MCF 10A (cell line): ENCODE measurements at places on chromosomes 1 and 21. TPM values are rescaled to one million over a fixed set of nuclear protein-coding genes. Genes with fewer than 3 reads are reported as not detected.

DNA sequence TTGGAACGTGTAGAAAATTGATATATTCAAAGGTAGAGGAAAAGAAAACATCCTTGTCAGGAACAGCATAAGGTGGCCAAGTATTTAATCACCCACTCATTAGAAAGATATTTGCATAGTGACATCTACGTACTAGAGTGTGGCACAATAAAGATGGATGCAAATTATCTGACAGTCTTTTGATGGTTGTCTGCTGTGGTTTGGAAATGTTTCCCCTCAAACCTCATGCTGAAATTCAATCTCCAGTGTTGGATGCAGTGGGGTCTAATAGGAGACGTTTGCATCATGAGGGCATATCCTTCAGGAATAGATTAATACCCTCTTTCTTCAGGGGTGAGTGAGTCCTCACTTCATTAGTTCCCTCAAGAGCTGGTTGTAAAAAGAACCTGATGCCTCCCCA lies 34.1 kb upstream of the RUNX1 start:
- DNase-seq: no peak

GRCh38 chr1:165895451-165895871 lies 68.0 kb downstream of the UCK2 start:
- DNase-seq: no peak

- DNase-seq: no peak
These were observed 22.6 kb upstream of the FCRL3 start for GRCh38 chr1:157723157-157723556.

GRCh38 chr1:60213253-60213652 lies 139.7 kb upstream of the C1orf87 start:
- DNase-seq: no peak

The EPHA2 gene
- 206 and 248 TPM in 2 replicates for total RNA-seq

- no peak for DNase-seq
These were observed 40.7 kb upstream of the DHCR24 start for GRCh38 chr1:54927472-54928240.

The ARMH1 gene
- total RNA-seq: 0.65 and 0.96 TPM in 2 replicates

The LCE1F gene
- not detected in 2 replicates for total RNA-seq

DNA sequence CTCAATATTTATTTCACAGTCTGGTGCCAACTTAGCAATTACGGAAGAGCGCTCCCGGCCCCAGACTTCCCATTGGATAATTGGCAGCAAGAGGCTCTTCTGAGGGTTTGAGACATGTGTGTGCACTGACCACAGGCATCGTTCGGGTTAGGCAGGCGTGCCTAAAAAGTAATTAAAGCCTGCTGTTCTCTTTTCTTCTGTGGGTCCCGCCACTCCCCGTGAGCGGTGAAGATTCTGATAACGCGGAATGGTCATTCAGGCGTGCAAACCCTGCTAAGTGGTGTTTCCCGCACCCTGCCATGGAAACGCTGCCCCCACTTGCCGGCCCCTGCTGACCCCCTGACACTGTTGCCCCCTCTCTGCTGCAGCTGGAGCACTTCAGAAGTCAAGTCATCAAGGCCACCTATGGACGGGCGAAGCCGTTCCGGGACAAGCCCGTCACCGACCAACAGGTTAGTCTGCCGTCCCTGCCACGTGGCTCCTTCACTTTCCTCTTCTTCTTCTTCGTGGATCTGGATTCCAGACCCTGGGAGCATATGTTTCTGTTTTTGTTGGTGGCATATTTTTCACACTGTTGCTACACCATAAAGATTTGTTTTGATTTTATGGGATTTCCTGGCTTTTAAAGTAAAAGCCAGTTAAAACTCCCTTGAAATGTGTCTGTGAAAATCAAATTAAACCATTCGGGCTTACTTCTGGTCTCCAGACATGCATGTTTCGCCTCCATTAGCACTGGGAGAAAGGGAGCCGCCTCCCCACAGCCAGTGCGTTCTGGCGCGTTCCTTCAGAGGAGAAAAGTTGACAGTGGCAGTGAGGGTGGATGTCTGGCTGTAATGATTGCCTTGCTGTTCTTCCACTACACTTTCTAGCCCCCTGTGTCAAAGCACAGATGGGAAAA lies 79.9 kb downstream of the FHAD1 start:
- DNase-seq: no peak

- peak; percentile 76 for DNase-seq
These were observed at the start of gene MARK1 for GRCh38 chr1:220527908-220528678. TSS of gene MARK1 (plus strand) at chr1:220528136. CDS start at chr1:220528823, 687 bp downstream.

DNA sequence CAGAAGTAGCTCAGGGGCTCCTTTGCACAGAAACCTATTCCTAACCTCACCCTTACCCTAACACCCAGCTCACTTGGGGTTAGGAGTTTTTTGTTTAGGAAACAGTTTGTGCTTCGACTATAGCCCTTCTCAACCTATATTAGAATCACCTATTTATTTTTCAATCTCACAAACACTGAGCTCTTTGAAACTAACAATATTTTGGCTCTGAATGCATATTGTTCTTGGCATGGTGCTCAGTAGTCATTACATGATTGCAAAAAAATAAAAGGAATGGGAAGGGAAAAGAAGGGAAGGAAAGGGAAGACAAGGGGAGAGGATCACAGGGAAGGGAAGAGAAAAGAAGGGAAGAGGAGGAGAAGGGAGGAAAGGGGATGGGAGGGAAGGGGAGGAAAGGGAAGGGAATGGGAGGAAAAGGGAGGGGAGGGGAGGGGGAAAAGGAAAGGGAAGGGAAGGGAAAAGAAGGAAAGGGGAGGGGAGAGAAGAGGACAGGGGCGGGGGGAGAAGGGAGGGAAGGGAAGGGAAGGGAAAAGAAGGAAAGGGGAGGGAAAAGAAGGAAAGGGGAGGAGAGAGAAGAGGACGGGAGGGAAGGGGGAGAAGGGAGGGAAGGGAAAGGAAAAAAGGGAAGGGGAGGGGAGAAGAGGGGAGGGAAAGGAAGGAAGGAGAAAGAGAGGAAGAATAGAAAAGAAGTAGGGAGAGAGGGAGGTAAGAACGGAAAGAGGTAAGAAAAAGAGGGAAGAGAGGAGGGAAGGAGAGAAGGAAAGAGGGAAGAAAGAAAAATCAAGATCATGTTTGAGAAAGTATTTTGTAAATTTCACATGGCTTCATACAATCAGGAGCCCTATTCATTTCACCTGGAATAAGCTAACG lies 484.1 kb upstream of the NFIA start:
- no peak for DNase-seq

DNA sequence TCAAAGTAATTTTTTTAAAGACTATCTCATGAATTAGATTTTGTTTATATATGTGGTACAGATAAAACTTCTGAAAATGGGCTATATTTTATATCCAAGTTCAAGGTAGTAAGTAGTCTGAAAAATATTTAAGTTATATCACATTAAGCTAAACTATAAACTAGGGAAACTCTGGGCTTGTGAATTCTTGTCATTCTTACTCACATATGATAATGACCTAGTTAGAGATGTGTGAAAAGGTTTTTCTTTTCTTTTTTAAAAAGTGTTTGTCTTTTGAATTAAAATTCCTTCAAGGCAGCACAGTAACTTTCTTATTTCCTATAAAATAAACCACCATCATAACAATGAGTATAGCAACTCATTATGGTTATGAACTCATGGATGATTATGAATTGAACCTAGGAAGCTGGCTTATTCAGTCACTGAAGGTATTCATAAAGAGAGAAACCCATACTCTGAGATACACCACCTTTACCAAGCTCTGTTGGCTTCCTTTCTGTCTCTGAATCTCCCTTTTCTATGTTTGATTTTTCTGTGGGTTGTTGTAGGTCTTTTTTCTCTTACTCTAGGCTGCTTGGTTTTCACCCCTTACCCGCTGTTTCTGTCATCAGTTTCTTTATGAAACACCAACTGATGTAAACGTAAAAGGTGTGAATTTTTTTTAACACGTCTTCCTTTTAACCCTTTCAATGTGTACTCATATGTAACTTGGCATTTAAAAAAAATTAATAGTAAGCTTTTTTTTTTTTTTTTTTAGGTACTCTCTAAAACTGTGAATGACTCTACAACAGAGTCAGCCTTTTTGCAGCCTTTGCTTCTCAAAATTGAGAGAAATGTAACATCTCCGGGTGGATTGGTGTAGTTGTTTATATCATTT lies 25.2 kb downstream of the IL12RB2 start:
- no peak for DNase-seq
